ENCODE measurements at places on chromosomes 1 and 21.

DNA sequence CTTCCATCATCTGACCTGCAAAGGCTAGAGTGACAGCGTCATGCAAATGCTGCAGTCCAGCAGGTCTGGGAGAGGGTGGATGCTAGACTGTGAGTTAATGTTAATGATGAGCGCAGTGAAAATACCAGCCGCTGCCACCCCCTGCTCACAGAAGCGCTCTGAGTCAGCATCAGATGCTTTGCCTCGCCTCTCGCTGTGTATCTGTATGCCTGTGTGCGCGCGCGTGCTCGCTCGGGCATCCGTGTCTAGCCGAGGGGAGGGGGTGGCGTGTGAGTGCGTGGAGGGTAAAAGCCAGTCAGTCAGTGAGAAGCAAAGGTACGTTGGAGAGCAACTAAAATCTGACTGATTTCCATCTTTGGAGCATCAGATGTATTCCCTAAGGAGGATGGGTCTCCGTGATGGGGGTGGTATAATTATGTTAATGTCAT, 858.7 kb downstream of the USP25 start:
- no peak for DNase-seq

DNA sequence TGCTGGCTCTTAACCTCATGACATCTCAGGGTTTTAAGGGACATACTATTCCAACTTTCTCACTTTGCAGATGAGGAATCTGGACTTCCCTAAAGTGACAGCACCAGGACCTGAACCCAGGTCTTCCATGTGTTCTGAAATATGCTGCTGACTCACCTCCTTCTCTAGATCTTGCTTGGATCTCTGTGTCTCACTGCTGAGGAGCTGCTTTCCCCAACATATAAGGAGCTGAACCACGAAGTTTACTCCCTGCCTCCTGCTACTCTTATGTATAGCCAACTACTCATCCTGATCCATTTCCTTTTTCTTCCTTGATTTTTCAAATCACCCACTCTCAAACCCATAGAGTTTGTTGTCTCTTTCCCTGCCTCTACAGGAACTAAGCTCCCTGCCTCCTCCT, 38.2 kb downstream of the ALG14 start:
- no peak for DNase-seq

GRCh38 chr1:234234199-234234598, 139.1 kb upstream of the COA6 start:
- DNase-seq, result no peak

GRCh38 chr21:42198929-42199867, 19.7 kb upstream of the ABCG1 start:
- DNase-seq, result no peak

DNA sequence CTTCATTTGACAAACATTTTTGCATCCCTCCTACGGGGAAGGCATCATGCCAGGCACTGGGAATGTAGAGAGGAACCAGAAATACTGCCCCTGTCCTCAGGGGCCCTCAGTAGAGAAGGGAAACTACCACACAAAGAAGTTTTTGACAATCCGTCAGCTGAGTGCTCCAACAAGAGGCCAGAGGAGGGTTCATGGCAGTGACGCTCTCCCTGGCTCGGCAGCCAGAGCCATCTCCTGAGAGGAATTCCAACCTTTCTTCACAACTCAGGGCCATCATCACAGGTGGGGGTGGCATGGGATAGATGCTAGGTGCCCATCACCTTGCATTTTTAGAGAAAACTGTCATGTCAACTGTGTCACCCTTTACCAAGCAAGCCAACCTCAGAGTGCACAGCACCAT, 154.1 kb downstream of the HIVEP3 start:
- DNase-seq, result no peak

- DNase-seq, result no peak
These were observed 4.0 kb upstream of the KRTAP10-12 start for GRCh38 chr21:44692798-44693512.

DNA sequence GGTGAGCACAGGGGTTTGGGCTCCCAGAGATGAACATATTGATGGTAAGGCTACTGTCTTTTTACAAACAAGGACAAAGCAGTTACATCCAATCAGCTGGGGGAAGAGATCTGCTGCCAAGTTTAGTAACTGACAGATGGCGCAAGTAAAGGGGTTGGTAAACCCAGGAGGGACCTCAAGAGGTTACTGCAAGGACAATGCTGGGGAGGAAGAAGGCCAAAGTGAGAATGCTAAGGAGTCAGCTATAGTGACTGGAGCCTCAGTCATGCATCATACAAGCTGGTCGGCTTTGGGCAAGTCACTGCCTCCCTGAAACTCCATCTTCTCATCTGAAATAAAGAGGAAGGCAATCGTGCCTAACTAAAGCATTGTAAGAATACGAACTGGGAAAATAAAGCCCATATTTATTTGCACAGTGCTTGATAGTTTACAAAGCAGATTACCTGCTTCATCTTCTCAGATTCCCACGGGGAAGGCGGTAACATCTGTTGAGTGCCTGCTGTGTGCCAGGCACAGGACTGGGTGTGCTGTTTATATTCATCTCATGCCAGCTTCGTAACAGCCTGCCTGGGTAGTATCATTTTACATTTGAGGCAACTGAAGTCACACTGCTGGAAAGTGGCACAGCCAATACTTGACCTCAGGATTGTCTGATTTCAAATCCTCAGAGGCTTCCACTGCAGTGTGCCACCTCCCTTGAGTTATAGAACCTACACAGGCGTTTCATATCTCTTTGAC, 114.8 kb downstream of the BEND5 start:
- no peak for DNase-seq

- peak; percentile 95 for DNase-seq
These were observed at the start of gene ZNF669 for GRCh38 chr1:247103859-247104591. Gene ZNF669, minus strand, starts transcription at chr1:247104356. Its CDS starts 157 bp downstream, at chr1:247104199.

GRCh38 chr1:31694964-31695313, 8.9 kb downstream of the COL16A1 start:
- no peak for DNase-seq
